ENCODE measurements at places on chromosomes 12 and 14.
A peak's percentile ranks its signal among the peaks of the same experiment; 100 is the strongest.

DNA sequence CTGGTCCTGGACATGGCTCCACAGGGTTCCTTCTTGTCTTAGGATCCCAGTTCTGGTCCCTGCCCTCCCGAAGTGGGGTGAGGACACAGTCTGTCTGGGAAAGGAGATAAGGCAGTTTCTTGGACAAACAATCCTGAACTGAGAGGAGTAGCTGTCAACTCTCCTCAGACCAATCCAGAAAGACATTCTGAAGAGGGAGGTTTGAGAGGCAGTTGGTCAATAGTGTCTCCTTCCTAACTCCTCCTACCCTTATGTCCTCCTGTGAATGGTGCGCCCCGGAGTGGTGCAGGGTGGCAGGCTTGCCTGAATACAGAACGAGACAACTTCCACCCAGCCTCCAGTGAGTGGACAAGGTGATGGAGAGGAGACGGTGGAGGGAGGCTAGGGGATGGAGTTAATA, 15.4 kb upstream of the ASIC1 start:
- no peak for DNase-seq

DNA sequence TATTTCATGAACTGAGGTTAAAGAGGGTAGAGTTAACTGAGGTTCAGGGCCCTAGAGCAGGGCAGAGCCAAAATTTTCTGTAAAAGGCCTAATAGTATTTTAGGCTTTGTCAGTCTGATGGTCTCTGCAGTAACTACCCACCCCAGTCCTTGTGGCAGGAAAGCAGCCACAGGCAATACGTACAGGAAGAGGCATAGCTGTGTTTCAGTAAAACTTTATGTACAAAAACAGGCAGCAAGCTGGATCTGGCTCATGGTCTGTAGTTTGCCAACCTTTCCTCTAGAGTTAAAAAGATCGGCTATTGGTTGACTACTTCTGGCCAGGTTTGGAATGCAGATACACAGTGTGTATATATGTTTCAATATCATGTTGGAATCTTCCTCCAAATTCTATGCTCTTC, 17.2 kb downstream of the TM7SF3 start:
- no peak for DNase-seq

DNA sequence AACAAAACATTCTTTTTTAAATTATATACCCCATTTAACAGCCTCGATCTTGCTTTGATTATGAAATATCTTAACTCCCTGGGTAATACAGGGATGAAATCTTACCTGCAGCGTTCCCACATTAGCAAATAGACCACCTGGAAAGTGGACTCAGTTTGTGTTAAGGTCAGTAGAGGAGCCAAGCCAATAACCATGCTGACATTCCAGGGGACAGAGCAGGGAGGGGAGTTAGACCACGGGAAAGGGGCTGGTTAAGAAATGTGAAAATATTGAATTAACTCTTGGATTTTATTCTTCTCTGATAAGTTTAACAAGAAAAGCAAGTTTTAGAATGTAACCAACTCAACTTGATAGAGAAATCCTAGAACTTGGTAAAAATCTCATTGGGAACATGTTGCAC, 144.9 kb upstream of the CLEC14A start:
- no peak for DNase-seq

DNA sequence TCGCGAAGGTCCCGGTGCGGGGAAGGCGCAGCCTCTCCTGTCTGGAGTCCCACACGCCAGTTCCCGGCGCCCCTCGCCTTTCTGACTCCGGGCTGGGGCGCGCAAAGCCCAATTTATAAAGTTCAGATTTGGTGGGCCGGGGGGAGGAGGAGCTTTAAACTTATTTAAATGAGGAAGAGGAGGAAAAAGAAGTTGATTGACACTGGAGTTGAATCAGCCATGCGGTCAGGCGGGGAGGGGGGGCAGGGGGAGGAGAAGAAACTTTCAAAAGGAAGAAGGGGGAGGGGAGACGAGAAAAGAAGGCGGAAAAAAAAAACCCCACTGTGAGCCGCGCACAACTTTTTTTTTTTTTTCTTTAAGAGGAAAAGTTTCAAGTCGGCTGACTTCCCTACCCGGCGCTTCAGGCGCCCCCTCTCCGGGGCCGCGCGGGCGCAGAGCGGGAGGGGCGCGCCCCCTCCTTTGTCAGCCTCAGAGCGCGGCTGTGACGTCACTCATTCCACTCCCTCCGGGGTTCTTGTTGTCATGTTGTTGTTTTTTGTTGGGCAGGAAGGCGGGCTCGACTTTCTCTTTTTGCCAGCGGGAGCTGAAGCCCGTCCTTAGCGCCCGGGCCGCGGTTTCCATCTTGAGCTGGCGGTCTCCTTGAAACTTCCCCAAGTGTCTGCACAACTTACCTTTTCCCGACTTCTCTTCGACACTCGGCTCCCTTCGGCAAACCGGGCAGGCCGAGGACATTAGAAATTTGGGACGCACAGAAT, at the start of gene ZFP36L1:
Gene ZFP36L1, minus strand, starts transcription at position 89 of the 755 bp plus-strand sequence. CDS start 129 bp downstream, outside the sequence.
- peak; percentile 81 for DNase-seq

- DNase-seq, result no peak
Measured at GRCh38 chr12:130479401-130480125, 141.9 kb downstream of the PIWIL1 start.

DNA sequence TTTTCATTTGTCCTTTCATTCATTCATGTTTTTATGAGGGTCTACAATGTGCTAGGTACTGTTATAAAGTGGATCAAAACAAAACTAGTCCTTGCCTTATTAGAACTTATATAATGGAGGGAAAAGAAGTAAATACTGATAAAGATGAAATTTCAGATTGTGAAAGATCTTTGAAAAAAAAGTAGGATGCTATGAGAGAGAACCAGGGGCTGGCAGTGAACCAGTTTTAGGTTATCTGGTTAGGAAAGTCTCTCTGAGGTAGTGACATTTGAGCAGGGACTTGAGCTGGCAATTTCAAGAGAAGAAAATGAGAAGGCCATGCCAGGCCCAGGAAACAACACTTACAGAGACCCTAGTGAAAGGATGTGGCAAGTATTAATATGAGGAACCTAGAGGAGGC, 57.3 kb upstream of the E2F7 start:
- no peak for DNase-seq

DNA sequence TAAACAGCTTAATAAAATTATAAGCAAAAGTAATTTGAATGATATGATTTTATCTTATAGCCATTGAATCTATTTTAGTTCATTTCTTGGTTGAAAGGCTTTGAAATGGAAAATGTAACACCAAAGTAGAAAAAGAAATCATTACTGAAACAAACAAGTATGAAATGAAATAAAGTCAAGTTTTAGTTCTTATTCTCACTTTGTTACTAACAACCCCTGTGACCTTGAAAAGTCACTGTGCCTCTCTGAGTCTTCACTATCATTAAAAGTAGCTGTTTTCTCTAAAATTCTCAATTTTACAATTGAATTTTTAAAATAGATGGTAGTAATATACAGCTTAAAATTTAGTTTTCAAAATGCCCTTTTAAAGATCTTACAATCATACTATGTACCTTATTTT, 32.4 kb upstream of the SLC17A8 start:
- no peak for DNase-seq

- DNase-seq, result no peak
Measured at GRCh38 chr12:63918800-63919300, 74.3 kb downstream of the SRGAP1 start.

DNA sequence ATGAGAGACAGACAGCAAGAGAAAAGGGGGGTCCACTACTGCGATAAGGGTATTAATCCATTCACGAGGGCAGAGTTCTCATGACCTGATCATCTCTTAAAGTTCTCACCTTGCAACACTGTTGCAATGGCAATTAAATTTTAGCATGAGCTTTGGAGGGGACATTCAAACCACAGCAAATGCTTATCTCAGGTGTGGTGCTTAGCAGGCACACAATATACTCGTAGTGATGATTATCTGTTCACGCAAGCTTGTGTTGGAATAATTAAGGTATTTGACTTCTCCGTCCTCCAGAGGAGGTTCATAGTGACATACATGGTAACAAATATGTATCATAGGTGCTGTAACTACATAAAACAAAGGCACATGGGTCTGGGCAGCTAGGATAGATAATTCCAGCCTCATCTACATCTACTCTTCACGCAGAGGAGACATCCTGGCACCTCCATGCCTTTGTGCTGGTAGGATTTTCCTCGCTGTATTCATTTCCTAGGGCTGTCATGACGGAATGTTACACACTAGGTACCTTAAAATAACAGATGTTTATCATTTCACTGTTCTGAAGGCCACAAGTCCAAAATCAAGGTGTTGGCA, 221.2 kb downstream of the RBM19 start:
- no peak for DNase-seq

DNA sequence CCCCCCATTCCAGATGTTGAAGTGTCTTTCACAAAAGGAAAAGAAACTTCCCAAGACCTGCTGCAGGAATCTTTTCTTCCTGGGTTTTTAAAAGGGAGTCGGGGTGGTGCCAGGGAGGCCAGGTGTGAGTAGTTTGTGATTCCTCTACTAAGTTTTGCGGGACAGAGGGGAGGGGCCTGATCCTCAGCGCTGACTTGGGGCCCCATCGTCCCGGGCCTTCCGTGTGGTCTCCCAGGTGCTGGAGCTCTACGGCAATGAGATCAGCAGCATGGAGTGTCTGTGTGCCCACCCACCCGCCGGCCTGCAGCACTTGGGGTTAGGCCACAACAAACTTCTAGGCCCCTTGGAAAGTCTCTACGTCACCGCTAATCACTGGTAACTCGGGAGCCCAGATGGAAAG, 4.5 kb downstream of the LRRC43 start:
- DNase-seq, result no peak

DNA sequence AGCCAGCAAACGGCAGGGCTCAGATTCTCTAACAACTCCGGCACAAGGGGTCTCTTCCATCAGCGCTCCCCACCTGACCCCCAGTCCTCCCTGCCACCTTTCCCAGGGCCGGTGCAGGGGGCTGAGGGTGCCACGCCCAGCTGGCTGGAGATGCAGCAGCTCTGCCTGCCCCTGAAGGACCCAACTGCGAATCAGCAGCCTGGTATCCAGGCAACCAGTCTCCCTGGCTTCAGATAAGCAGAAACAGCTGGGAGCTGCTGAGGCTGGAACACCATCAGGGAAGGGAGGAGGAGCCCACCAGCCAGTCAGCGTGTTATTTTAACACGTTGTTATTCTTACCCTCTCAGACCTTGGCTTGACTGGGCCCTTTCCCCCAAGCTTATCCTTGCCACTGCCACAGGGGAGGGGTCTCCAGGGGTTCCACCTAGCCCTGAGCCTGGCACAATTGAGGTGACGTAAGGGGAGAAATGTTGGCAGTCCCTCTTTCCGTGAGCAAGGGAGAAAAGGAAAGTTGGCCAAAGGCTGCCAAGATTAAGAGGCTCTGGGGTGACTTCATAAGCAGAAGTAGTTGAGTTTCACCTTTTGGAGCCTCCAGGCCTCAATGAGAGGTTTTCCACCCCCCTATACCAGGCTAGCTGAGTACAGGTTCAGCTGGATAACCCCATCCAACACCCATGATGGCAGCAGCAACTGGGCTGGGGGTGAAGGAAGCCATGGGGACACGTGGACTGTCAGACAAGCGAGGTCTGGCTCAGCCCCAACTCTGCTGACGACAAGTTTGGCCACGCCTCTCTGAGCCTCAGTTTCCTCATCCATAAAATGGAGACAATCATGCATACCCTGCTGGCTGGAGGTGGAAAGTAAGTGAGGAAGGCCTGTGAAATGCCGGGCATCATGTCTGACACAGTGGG, 91.1 kb downstream of the IRF2BPL start:
- no peak for DNase-seq

DNA sequence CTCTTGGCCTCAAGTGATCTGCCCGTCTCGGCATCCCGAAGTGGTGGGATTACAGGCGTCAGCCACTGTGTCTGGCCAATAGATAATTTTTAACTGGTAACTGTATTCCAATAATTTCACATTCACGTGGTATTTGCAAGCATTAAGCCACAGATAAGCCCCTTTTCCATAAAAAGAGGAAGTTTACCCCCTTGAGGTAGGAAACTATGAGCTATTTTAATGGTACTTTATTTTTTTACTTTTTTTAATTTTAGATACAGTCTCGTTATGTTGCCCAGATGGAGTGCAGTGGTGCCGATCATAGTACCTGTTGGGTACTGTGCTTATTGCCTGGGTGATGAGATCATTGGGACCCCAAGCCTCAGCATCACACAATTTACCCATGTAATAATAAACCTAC, 42.9 kb upstream of the AP4S1 start:
- DNase-seq, result no peak

DNA sequence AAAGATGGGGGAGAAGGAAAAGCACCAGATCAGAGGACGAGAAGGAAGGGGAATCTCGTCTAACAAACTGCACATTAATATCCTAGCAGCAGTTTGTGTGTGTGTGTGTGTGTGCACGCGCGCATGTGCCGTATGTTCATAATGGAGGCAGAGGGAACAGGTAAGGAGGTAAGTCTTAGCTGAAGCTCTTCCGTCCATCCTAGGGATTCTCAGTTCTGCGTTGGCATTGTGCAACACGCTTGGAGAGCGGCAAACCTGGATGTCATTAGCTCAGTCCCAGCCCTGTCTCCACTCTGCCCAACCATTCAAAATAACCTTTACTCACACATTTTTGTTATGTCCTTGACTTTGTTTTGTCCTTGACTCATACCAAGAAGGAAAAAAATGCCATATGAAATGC, 1.6 kb upstream of the C1R start:
- DNase-seq, result no peak

DNA sequence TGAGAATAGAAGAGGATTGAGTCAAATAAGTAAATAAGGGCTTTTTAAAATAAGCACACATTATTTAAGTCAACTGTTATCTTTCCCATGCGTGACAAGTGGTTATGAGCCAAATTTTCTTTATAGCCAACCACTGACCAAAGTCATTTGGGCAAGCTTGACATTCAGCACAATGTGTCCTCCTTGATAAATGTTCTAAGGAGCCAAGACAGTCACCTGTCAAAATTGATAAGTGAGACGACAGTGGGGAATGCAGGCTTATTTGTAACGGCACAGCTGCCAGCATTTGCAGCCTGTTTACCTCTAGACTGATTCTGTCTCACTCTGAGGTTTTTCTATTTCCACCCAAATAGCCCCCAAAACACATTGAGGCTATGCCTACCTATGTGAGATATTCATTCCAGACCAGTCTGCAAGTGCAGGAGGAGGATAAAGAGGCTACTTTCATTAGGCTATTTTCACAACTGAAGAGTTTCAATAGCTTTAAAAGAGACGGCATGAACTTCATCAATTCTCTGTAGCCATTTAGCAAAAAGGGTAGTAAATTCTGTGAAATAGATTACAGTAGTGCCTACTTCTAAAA, 339.5 kb downstream of the PDZRN4 start:
- no peak for DNase-seq

- DNase-seq, result no peak
Measured at GRCh38 chr14:81342850-81343580, 57.1 kb downstream of the STON2 start.

- DNase-seq, result peak; percentile 11
Measured at GRCh38 chr14:76181546-76181945, 29.8 kb downstream of the GPATCH2L start.

Data from 8988T (cell line).